Naive B cell (primary cell): ENCODE measurements at places on chromosomes 5 and 9. TPM values are rescaled to one million over a fixed set of nuclear protein-coding genes. Genes with fewer than 3 reads are reported as not detected.

The INSYN2B gene
- 0.32 TPM for polyA plus RNA-seq

The BARHL1 gene
- not detected for polyA plus RNA-seq

The IRX2 gene
- polyA plus RNA-seq = not detected

The MYORG gene
- not detected for polyA plus RNA-seq

The PKD2L2 gene
- 1.0 TPM for polyA plus RNA-seq

The DROSHA gene
- polyA plus RNA-seq = 20.6 TPM

The DCTN3 gene
- 106 TPM for polyA plus RNA-seq

GRCh38 chr5:34833090-34833489 lies 5.9 kb upstream of the TTC23L start:
- DNase-seq = no peak

DNA sequence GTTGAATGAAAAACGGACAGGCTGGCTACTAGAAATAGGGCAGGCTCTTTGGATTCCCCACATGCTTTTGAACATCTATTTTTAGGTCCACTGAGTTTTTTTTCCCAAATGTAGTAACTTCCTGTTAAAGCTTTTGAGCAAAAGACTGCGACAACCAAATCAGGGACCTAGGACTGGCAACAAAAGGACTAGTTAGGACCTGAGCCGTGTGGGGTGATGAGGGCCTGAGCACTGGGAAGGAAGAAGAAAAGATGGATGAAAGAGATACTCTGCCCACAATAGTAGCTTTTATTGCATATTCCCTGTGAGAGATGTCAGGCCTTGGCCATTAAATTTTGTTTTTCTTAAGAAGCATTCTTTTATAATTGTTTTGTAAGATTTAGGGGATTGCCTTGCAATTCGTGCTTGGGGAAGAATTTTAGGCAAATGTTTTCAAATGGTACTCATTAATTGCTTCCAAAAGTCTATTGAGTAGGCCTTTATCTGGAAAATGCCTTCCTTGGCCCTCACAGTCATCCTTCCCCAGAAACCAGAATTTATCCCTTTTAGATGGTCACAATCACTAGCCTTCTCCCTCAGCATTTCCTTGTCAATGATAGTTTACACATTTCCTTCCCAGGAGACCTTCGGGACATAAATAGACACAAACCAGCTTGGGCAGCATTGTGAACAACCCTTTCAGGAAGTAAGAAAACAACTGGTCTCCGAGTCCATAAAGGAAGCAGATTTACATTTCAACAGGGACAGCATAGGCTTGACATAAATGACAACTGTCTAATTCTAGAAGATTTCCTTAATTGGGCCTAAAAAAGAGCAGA lies 166.5 kb downstream of the RMI1 start:
- no peak for DNase-seq

GRCh38 chr5:83516377-83516776 lies 44.8 kb downstream of the VCAN start:
- DNase-seq = no peak

DNA sequence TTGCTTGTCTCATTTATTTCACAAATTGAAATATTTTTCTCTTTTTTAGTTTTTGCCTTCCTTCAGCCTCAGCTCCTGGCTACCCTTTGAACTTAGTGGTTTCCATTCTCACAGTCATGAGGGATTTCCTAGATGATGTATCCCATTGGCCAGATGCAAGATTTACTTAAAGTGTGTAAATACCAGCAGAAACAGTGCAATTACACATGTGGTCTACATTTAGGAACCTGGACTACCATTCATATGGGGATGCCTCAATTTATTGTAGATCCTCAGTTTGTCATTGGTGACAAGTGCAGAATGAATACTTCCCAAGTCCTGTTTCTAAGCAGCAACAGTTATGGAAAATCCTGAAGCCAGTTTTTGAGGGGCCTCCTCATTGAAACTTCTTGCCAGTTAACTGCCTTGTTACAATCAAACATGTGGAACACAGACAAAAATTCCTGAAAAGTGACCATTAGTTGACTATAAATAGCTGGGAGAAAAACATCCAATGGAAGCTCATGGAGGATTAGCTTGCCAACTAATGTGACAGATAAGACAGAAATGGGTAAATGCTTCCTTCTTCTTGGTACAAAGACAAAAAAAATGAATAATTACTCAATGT lies 113.6 kb upstream of the FER start:
- no peak for DNase-seq

GRCh38 chr5:54841481-54841880 lies 143.9 kb downstream of the ESM1 start:
- DNase-seq = no peak

DNA sequence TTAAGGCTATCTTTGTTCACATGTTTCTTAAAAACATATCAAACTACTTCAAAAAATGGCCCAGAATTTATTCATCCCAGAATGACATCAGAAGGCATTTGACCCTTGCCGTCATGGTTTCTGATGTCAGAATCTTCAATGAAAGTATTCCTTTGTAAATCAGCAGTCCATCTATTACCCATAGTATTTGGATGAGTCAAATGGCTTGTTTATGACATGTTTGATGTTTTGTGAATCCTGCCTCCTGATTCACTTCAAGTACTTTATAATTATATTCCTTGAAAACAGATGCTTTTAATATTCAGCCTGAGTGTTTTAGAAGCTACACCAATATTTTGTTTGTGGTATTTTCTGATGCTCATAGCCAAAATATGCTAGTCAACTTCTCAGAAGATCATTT lies 200.8 kb upstream of the MEF2C start:
- no peak for DNase-seq

DNA sequence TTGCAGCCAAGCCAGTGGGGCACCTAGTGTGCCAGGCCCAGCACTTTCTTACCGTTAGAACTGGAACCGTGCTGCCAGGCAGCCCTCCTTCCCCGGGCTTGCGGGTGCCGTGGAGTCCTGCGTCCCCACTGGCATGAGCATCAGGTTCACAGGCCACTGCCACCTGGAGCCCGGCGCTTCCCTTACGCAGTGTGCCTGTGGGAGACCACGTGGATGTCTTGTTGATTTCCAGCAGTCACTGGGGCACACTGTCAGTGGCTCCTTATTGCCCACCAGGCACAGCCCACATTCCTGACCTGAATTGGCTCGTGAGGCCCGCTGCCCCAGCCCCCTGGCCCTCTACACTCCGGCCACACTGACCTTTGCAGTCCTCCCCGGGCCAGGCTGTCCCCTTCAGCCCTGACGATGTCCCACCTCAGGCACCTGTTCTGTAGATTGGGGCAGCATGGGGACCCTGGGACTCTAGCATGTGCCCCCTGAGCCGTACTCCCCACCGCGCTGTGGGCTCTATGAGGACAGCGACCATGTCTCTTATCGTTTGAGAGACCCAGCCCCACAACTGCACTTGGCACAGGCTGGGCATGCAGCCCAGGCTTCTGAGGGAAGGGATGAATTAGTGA lies 10.4 kb upstream of the CEL start:
- DNase-seq = no peak

DNA sequence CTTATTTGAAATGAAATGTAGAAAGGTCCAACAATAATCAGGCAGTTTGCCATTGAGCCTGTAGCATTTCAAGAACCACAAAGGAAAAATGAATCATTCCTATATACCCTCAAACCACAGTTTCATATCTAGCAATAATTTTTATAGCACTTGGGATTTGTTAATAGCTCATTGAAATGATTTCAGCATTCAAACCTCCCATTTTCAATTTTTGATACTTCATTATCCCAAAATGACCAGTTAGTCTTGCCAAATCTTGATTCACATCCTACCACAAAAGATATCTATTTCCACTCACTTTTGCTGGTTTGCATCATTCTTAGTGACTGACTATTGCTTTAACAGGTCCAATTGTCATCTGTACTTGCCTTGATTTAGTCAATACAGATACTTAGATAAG lies 790.1 kb downstream of the TLE1 start:
- DNase-seq = no peak

- no peak for DNase-seq
These were observed 244.0 kb downstream of the GABRB2 start for GRCh38 chr5:161302559-161302958.

- DNase-seq = no peak
These were observed 23.9 kb downstream of the DAB2IP start for GRCh38 chr9:121675381-121675780.

DNA sequence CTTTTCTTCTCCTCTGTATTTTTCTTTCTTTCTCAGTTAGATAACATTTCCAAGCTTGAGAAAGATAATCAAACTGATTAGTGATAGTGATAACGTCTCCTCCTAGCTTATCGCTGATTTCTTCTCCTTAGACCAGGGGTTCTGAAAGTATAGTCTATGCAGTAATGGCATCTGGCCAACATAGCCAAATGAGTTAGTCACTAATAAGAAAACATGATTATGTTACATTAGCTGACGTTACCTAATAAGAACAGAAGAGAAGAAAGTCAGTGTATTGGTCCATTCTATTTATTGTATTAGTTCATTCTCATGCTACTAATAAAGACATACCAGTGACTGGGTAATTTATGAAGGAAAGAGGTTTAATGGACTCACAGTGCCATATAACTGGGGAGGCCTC lies 111.2 kb downstream of the STRBP start:
- DNase-seq = no peak

DNA sequence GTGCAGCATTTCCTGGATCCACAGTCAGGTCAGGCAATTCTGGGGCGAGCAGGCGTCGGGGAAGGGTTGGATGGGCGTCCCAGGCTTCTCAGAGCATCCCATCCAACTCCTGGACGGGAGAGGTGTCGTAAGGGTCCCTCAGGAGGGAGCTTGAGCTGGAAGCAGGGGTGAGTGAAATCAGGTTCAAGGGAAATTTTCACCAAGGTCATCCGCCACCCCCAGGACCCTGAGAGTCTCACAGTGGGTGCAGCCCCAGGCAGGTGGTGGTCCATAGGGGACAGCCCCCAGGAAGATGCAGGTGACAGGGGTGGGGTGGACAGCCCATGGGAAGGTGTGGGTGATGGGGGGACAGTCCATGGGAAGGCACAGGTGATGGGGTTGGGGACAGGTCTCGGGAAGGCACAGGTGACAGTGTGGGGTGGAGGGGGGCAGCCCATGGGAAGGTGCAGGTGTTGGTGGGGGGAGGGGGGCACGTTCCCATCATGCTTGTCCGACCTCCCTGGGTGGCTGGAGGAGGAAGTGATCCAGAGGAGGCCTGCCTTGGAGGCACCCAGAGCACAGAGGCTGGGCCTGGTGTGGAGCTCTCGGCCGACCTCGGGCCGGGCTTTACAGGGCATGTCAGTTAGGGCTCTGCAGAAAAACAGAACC lies 48.9 kb downstream of the AHRR start:
- no peak for DNase-seq

DNA sequence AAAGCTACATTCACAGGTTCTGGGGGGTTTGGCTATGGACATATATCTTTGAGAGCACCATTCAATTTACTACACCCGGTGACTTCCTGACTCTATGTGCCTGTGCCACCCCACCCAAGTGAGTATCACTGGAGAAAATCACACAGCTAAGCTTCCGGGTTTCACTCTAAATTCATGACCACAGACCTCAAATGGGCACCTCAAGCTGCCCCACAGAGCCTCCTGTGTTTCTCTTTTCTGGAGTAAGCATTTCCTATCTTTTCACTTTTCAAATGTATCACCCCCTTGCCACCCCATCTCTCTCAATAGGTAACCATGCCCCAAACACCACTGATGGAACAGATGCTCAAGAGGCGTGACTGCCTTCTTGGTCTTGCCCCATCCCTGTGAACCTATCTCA lies 49.2 kb upstream of the NEK6 start:
- no peak for DNase-seq

DNA sequence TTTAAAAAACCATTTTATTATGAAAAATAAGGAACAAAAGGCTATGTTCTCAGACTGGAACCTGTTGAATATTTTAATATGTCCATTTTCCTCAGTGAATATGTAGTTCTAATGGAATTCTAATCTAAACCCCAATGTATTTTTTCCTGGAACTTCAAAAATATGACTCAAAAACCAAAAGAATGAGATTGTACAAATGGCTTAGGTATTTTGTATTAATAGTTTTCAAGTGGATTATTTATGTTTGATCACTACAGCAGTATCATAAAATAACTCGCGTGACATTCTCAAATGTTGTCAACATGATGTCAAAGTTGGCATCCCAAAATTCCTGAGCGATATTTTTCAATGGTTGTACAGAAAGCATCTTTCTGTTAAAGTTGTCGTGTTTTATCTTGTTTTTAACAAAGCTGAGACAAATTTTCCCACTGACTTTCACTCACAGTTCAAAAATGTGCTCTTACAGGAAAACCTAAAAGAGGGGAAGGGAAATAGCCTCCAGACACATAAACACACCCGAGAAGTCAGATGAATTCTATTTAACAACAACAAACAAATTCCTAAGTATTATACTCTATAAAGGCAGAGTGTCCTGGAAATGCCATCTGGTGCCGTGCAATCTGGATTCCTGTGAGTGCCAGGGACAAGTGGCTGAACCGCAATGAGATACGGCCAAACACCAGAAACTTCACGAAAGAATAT lies 68.1 kb upstream of the TAS2R1 start:
- DNase-seq = no peak

DNA sequence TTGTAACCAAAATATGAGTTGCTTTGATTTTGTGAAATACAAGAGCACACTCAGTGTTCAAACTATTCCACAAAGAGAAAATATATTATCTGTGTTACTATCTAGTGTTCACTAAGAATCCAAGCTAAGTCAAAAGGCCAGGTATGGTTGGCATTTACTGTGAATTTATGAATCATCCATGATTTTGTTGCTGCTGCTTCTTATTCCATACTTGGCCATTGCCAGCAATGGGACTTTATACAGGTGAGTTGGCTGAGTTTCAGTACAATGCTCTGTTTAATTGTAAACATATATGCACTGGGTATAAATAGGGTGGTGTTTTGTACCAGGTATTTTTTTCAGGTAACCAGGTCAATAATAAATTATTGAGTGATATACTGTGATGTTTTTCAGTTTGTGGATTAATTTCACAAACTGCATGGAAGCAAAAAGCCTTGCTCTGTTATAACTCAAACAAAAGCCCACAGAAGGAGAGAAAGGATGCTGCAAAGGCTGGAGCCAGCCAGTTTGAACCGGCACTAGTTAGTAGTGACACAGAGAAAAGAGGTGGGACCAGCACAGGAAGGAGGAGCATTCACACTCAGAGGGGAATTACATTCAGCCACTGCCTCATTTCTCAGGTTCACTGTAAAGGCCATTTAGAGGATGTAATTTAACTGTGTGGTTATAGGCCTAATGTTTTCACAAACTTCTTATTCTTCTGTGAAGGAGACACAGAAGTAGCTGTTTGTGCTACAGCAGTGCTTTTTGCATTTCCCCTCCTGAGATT lies 381.8 kb downstream of the ADGRV1 start:
- no peak for DNase-seq

- DNase-seq = no peak
These were observed 34.3 kb upstream of the FSD1L start for GRCh38 chr9:105413525-105413924.

GRCh38 chr5:29197631-29198454 lies 1995.6 kb upstream of the CDH6 start:
- DNase-seq = no peak

GRCh38 chr9:130040984-130041647 lies 1.9 kb downstream of the FNBP1 start:
- DNase-seq = no peak
